ENCODE measurements at places on chromosomes 1 and 21.

DNA sequence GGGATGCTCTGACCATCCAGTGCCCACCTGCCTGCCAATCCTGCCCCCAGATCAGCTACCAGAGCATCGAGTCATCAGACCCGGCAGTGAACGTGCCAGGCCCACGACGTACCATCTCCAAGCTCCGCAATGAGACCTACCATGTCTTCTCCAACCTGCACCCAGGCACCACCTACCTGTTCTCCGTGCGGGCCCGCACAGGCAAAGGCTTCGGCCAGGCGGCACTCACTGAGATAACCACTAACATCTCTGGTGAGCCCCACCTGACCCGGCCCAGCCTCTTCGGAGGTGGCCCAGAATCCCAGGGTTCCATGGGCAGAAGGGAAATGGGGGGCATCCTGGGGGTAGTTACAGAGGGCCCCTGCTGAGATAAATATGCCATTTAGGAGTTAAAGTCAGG lies 43.1 kb downstream of the PTPRU start:
- peak; percentile 22 for DNase-seq

GRCh38 chr1:93442008-93442666 lies 5.8 kb upstream of the FNBP1L start:
- DNase-seq = no peak

GRCh38 chr1:24903011-24903461 lies 27.0 kb downstream of the RUNX3 start:
- DNase-seq = no peak

DNA sequence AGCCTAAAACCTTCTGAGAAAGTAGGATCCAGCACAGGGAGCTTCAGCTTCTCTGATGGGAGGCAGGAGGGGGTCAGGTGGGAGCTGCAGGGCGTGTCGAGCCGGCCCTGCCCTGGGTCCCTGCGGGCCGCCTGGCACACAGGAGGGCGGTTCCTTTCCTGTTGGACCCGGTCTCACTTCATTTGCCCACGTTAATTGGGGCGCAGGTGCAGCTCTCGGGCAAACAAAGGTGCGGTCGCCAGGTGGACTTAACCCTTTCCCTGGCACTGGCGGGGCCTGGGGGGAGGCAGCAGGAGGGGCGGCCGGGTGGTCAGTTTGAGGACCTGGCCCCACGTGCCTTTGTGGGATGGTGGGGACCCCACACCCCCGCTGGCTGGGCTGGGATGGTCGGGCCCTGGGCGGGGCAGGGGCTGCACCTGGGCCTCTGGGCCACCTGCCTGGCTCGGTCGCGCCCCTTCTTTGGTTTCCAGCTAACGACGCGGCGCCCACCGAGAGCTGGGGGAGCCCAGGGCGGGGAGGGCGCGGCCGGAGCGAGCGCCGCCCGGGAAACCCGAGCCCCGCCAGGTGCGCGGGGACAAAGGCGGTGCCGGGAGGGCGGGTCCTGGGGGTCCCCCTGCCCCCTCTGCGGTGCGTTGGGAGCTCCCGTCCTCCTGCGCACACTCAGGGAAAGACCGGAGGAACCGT lies 20.8 kb upstream of the C1orf159 start:
- no peak for DNase-seq

- no peak for DNase-seq
Observed at GRCh38 chr21:28216976-28217523, 775.6 kb downstream of the LTN1 start.

- no peak for DNase-seq
Observed at GRCh38 chr1:54836594-54836993, 35.5 kb upstream of the TTC22 start.

GRCh38 chr1:38991638-38992411 lies 749 bp downstream of the AKIRIN1 start:
- DNase-seq = no peak

DNA sequence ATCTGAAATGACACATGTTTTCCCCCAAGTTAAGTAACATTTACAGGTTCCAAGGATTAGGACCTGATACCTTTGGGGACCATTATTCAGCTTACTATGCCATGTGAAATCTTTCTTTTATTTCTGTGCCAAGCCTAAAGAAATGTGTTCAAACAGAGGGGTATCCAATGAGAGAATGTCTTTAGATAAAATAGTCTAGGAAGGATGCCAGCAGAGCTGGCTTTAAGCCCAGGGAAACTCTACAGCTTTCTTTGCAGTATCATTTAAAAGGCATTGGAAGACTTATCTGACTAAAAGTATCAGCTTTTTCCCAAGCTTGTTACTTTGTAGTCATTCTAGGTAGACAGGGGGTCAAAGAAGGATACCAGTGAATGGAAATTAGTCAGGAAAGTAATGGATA lies 860.4 kb downstream of the PLA2G4A start:
- peak; percentile 41 for DNase-seq

GRCh38 chr1:62271134-62271533 lies 48.1 kb downstream of the KANK4 start:
- DNase-seq = no peak

DNA sequence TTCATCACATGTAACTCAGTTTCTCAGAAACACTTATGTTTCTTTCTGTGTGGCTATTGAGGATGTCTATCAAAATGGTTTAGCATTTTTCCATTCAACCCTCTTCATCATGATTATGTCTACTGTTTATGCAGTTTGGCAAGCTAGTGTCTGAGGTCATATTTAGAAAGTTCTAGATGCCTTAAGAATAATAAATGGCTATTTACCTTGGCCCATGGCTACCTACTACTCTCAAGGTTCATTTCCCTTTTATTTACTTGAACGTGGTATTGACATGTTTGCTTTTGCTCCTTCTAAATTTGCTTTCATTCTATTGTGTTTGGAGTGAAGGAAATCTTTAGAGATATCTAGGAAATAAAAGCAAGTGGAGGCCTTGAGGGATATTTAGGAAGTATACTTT lies 193.7 kb upstream of the OLFM3 start:
- no peak for DNase-seq
